NCI-H2081 (cell line): ENCODE measurements at places on chromosomes 12 and 14.

- no peak for DNase-seq
Measured at GRCh38 chr12:12387501-12387900, 30.6 kb downstream of the BORCS5 start.

DNA sequence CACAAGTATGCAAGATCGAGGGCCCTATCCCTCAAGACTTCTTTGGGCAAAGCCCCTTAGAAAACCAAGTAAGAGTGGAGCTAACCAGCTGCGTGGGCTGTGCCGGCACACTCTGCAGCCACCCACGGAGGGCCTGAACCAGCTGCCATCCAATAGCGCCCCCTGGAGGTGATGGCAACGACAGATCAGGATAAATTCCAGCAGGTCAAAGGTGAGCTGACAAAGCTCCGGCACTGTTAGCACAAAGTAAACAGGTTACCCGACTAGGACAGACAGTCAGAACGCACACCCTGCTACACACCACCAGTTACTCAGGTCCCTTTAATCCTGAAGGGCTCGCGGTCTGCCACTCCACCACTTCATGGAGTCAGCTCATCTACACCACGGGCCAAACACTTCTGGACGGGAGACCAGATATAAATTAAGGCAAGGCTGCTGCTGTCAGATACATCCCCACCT lies 4.9 kb downstream of the ZBTB39 start:
- DNase-seq: peak; percentile 44

DNA sequence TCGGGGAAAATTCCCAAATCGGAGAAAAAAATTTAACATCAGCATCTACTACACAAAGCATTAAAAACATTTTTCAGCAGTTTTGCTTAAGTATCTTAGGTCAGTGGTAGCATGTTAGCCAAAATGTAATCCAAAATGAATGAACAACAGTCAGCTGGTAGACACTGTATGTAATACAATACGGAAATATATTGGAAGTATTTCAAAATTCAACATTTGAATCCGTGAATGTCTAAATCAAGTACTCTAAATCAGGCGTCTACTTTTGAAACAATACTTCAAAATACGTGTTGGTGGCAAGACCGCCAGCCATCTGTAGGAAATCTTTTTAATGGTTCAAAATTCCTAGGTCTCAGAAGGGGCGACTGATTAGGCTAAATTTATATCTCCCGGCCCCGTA lies 1.1 kb downstream of the SCAF11 start:
- DNase-seq: no peak

GRCh38 chr12:88778064-88778463 lies 197.8 kb upstream of the KITLG start:
- DNase-seq: no peak

GRCh38 chr14:68806526-68807147 lies 13.8 kb upstream of the ZFP36L1 start:
- no peak for DNase-seq

DNA sequence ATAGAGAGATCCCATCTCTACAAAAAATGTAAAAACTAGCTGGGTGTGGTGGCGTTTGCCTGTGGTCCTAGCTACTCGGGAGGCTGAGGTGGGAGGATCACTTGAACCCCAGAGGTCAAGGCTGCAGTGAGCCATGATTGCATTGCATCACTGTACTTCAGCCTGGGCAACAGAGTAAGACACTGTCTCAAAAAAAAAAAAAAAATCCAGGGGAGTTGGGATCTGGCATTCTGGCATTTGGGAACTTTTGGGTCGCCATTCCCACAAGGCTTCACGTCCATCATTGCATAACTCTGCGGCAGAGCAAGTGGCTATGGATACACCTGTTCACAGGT lies 34.7 kb upstream of the FAM181A start:
- DNase-seq: no peak

- DNase-seq: no peak
Measured at GRCh38 chr12:31506515-31507306, 84.2 kb downstream of the DENND5B start.

- DNase-seq: no peak
Measured at GRCh38 chr12:111311011-111311410, 57.9 kb downstream of the PHETA1 start.

DNA sequence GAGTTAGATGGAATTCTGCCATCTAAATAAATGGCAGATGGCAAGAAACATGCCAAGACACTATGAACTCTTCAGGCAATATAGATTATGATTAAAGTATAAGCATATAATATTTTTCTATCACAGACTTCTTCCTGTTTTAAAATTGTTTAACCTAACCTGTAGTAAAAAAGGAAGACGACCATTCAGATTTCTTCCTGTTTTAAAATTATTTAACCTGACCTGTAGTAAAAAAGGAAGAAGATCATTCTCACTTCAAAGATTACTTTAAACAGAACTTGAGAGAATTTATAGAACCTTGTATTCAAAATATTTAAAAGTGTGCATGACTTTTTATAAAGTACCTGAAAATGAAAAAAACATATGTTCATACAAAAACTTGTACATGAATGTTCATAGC lies 63.5 kb downstream of the RPS6KA5 start:
- no peak for DNase-seq

DNA sequence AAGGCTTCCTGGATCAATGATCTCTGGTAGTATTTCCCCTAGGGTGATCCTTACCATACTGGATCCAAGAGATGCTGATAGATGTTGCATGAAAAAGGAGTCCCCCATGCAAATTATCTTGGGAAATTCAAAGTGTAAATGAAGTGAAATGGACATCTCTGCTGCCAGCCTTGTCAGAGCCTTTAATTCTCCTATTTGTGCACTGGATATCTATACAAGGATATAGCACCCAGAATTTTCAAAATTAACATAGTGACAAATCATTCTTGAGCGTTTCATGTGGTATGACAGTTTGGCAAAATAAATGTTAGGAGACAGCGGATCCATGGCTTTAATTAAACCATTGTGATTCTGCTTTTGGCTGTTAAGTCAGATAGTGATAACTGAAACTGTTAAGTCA lies 260.9 kb downstream of the KSR2 start:
- no peak for DNase-seq

DNA sequence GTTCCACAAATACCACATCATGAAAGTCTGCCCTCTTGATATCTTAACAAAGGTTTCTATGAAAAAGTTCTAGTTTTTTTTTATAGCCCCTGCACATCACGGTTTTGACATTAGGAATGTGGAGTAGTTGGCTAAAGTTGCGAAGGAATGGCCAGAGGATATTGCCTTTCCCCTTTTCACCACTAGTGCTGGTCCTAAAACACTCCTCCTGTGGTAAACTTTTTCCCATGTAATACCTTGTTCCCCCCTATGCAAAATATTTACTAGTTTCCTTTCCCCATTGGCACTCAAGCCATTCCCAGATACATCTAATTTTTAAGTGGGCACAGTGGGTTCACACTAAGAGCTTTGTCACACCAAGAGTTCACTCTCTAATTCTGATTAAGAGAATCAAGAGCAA lies 33.4 kb downstream of the R3HDM2 start:
- DNase-seq: no peak

DNA sequence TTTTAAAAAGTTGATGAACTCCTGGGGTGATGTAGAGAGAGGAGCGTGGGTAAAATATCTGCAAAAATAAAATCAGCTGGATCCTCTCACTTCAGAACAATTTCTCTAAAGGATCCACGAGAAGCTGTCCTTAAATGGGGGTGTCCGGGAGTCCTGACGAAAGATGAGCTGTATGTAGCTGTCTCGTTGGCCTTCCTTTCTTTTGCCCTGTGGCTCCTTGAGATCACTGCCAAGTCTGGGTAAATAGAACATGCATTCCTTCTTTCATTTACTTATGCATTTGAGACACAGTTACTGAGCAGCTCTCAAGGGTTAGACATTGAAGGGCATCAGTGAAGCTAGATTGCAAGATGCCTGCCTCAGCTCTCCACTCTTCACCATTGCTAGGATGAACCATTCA lies 35.2 kb upstream of the TXNRD1 start:
- DNase-seq: no peak

DNA sequence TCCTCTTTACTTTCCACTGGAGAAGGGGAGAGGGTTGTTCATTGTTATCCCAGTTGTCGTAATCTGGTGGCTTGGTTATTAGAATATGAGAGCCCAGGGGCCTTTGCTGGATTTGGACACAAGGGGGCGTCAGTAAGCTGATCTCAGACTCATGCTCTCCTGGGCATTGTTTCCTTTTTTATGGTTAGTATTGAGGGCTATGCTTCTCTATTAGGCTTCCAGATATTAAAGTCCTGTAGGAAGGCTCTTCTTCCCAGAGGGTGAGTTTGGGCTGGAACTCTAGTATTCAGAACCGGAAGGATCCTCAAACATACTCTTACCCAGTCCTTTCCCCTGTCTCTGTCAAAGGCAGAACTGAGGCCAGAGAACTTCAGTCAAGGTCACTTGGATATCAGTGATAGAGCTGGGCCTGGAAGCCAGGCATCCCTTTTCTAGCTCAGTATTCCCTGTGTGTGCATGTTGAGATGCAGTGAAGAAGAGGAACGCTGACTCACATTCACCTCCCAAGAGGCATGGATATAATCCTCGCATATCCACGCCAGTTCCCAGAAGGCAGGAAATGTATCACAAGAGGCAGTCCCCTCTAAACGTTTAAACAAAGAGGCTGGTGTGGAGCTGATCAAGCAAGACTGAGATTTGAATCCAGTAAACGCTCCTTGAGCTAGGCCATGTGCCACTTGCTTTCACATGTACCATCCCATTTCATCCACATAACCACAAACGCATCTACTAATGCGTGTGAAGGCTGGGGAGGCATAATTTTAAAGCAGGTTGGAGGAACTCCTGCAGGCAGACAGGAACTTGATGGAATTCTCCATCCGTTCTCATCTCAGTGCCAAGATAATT lies 41.6 kb downstream of the UBE3B start:
- peak; percentile 73 for DNase-seq

GRCh38 chr12:94089891-94090290 lies 58.5 kb upstream of the PLXNC1 start:
- DNase-seq: no peak

DNA sequence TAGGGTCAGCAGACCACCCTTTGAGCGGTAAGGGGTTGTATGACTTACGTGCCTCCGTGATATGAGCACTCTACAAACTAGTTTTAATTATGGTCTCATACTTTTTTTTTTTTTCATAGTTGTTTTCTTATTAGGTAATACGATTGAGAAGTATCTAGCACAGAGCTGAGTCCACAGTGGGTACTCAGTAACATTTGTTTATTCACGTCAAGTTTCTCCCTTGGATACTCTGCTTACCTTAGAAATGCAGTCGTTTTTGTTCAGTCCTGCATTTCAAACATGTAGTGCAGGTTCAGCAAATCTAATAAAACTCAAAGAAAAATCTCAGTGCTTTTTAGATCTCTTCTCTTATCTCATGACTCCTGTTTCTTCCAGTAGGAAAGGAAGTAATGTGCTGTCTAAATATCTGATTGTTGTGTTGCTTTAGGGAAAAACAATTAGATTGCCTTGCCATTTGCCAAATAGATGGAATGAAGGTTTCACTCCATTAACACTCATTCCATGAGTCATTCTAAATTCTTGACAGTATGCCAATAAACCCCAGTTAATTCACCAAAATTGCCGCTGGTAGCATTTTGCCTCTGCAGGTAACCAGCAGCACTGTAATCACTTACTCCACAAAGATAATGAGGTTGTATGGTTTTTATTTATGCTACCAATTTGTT lies 118.9 kb downstream of the PTCSC3 start:
- DNase-seq: peak; percentile 86

DNA sequence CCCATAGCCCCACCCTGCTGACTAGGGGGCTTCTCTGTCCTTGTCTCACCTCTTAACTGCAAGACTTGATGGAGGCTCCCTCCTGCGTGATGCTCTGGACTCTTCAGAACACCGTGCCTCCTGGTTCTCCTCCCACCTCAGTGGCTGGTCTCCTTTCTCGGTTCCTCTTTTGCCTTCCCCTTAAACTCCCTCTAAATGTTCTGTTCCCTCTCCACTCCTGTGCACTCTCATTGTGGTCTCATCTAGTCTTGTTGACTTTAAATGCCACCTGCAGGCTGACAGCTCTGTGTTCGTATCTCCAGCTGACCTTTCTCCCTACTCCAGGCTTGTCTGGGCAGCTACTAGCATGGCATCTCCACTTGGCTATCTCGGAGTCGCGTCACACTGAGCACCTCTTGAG lies 28.3 kb downstream of the DYNC1H1 start:
- DNase-seq: no peak

DNA sequence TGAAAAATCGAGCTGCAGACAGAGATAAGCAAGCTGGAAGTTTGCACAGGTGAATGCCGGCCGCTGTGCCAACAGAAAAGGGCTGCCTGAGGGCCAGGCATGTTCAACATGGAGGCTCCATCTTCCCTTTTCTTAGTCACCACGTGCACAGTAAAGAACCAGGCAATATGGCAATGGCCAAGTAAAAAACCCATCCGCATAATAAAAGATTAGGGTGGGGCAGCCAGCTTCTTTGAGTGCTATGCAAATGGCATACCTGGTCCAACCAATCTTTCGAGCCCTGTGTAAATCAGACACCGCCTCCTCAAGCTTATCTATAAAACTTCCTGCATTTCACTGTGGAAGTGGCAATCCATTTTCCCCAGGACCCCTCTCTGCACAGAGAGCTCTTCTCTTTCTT lies 16.7 kb downstream of the PNP start:
- no peak for DNase-seq

GRCh38 chr14:100815478-100816285 lies 10.2 kb upstream of the MEG3 start:
- no peak for DNase-seq

GRCh38 chr14:65222440-65222858 lies 120.1 kb upstream of the MAX start:
- DNase-seq: peak; percentile 4

- DNase-seq: no peak
Measured at GRCh38 chr14:53850714-53851296, 105.8 kb downstream of the BMP4 start.

DNA sequence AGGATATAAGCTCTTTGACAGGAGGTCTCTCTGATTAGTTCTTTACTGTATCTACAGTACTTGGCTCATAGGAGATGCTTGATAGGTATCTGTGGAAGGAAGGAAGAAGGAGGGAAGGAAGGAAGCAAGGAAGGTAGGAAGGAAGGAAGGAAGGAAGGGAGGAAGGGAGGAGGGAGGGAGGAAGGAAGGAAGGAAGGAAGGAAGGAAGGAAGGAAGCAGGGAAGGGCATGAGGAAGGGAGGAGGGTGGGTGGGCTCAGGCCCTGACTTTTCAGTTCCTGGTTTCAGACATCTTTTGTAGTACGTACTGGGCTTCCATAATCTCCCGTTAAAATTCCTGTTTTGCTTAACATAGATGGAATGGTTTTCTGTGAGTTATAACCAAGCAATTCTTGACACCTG lies 175.0 kb upstream of the NUDT4 start:
- DNase-seq: no peak
